ENCODE measurements at places on chromosomes 4 and X.

DNA sequence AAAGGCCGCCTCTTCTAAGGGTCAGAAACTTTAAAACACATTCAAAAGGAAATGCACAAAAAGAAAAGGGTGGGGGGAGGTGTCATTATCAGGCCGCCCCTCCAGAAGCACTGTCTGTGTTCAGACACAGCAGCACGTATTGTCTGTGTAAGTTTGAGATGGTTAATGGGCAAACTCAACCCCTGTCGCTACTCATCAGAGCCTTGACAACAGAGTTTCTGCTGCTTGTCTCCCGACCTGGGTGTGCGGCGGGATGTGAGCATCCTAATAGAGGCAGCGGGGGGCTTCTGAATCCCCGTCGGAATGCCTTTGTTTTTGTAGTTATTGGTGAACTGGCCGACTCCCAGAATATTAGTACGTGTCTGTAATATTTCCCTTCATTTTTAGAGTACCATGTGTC, 158.9 kb downstream of the DCTD start:
- DNase-seq = no peak

- DNase-seq = no peak
Measured at GRCh38 chrX:136735601-136736000, 45.1 kb downstream of the ARHGEF6 start.

GRCh38 chr4:7041801-7042502, 1.2 kb upstream of the TADA2B start:
- DNase-seq = no peak

DNA sequence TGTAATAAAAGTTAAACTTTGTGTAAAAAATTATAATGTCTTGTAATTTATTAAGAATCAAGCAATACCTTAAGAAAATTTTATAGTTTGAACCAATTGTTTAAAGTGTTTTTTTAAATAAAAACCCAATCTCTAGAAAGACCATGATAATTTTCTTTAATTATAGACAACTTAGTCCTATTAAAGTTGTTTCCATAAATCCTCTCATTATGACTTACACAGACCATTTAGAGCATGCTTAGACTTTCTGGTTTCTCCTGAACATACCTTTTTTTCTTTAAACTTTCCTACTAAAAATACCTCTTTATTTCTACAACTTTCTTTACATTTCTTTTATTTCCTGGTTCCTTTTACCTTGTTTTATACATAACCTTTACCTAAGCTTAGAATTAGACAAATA, 837.4 kb downstream of the PCDH19 start:
- no peak for DNase-seq

DNA sequence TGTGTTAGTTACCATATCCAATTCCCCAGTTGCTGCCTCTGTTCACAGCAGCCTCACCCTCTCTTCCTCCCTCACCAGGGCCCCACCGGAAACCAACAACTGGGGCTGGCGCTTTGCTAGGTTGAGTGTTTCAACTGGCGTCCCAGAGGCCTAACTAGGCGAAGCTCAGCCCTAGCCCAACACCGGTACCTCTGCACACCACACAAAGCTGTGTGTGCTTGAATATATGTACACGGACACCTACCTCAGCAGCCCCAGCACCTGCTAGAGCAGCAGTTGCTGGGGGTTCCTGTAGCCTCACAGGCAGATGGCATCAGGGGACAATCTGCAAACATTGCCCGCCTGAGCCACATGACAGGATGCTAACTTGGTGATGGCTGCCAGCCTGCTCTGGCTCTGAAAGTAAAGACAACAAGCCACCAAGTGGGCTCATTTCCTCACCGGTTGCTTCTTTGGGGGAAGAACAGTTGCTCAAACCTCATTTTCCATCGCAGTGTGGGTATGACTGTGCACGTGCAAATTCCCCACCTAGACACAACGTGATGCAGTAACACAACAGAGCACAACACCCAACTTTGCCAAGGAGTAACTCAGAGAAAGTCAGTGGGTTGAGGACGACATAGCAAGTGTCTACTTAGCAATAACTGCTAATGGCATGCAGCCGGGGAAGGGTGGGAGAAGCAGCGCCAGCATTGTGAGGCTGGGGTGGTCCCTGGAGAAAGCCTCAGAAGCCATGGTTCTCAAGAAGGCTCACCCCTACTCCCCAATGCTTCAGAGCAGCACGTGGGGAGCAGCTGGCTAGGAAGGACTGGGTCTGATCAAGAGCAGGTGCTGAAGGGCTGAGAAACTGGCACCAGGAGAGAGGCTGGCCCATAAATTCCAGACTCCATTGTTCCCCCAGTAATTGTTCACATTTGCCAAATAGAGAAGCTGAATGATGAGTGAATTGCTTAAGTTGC, 139.5 kb downstream of the SH3KBP1 start:
- DNase-seq = peak; percentile 43

DNA sequence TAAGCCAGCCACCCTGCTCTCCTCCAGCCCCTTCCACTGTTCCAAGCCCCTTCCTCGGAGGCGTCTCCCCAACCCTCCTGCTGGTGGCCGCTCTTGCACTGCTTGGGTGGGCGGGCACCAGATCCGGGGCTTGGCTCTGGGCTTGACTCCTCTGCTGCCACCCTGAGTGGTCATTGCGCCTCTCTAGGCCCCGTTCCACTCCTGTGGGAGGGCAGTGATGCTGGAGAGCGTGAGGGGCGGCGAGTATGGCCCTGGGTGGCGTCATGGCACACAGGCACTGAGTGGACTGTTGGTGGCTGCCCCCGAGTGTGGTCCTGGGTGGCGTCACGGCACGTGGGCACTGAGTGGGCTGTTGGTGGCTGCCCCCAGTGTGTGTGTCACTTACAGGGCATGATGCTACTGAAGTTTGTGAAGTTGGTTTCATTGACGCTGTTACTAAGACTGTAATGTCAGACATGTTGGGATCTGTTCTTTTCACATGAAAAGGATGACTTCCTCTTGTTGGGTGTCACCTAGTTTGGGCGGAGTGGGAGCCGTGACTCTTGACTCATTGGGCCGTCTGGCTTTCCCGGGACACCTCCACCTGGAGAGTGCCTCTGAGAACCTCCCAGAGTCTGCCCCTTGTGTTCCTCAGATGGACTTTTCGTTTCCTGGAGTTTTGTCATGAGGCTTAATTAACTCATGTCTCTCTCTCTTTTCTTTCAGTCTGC, 55.9 kb upstream of the HGFAC start:
- no peak for DNase-seq

GRCh38 chr4:38788317-38788716, 5.5 kb upstream of the TLR10 start:
- DNase-seq = no peak

- DNase-seq = no peak
Measured at GRCh38 chrX:130108647-130109428, 1.5 kb downstream of the ELF4 start.

GRCh38 chr4:2357821-2358745, 60.4 kb downstream of the ZFYVE28 start:
- no peak for DNase-seq

DNA sequence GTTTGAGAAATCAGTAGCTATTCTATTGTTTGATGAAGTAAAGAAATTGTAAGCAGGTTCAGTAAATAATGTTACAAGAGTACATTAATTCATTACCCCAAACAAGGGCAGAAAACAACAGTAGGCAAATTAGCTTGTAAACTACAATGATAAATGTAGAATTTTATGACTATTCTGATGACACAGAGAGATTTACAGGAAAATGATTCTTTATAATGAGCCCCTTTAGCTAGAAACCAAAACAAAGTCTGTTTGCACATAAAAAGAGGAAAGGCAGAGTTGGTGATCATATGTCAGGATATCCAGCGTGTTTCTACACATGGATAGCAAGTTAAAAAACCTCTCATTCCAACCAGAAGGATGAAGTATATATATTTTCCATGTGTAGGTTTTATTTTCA, 204.8 kb downstream of the CFAP299 start:
- no peak for DNase-seq

DNA sequence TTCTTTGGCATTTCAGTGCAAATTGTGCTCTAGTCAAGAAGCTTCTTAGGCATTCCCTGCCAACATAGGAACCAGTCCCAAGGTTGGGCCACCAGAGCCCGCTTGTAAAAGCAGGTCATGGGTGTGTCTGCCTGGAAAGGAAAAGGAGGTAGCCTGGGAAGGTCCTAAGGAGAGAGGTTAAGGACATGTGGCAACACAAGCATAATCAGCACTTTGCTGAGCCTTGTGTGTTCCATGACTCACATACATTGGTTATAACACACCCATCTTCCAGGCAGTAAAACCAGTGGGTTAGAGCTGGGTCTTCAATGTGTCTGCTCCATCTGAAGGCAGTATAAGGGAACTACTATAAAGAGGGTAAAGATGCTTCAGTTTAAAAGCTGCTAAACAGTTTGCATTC, 165.0 kb downstream of the FHIP1A start:
- DNase-seq = no peak

- DNase-seq = no peak
Measured at GRCh38 chrX:81564851-81565250, 362.9 kb downstream of the SH3BGRL start.
